Central memory CD4-positive, alpha-beta T cell (primary cell): ENCODE measurements at places on chromosomes 12 and 14.

DNA sequence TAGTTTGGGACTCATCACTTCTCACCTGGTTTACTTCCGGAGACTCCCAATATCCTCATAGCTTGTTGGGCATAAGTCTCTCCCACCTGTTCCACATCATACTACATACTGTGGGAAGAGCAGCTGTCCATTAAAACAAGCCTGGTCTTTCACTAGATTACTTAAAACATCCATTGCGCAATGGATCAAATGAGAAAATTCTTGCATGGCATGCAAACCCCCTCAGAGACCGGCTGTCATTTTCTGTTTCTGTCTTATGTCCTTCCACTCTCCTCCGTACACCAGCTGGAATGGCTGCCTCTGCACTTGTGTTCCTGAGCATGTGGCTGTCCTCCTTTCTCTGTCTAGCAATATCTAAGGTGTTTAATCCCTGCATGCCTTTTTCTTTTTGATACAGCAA, 265.6 kb downstream of the TMEM117 start:
- DNase-seq: no peak

GRCh38 chr12:7304456-7304855, 584 bp downstream of the ACSM4 start:
- no peak for DNase-seq

DNA sequence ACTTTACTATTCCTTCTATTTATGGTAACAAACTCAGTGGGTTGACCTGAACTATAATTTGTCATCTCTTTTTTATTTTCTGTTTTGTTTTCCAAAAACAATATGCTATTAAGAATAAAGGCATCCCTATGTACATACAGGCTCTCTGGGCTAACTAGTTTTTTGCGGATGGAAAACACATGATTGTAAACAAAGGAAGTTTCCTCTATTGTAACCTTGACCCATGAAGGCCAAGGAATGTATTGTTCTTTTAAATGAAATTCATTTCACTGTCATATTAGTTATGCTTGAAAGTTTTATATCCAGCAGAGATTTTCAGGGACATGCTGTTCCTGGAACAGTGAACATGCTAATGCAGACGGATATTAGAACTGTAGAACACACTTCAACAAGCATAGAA, 705.0 kb upstream of the SEL1L start:
- DNase-seq: no peak

DNA sequence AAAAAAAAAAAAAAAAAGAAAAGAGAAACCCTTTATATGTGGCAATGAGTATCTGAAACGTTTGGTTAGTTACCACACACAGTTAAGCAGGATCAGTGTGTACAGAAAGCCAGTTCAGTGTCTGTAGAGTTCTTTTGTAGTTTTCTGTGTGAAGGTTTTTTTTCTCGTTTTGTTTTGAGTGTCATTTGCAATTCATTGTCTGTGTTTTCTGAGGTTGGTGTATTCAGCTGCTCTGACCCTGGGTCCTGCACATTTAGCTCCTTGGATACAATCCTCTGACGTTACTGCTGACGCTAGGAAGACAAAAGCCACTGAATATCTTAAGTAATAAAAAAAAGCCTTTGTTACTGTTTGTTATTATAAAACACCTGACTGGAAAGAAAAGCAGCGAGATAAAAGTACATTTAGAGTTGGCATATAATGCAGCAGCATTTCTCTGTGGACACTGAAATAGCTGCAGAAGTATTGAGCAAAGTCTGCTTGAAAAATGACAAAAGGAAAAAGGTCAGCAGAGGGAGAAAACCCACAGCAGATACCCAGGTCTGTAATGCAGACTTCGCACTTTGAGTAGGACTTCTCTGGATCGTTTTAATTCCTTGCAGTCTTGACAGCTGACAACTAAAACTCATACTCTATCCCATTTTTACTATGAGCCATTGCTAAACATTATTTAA, 89.0 kb downstream of the POLR3B start:
- DNase-seq: no peak

DNA sequence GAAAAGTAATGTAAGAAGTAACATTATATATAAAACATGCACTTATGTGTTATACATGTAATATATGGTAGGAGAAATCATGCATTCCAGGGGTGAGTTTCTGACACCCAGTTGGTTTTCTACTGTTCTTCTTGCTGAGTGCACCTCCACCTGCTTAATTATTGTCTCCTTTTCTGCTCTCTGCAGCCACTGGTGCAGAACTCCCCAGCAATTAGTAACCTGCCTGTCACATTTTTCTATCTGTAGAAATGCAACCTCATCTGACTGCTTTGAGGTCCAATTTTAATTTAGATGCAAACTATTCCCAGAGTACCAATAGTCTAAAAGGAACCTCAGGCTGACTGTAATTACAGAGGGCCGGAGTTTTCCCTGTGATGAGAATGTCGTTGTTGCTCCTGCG, 842.1 kb downstream of the AACS start:
- DNase-seq: no peak

DNA sequence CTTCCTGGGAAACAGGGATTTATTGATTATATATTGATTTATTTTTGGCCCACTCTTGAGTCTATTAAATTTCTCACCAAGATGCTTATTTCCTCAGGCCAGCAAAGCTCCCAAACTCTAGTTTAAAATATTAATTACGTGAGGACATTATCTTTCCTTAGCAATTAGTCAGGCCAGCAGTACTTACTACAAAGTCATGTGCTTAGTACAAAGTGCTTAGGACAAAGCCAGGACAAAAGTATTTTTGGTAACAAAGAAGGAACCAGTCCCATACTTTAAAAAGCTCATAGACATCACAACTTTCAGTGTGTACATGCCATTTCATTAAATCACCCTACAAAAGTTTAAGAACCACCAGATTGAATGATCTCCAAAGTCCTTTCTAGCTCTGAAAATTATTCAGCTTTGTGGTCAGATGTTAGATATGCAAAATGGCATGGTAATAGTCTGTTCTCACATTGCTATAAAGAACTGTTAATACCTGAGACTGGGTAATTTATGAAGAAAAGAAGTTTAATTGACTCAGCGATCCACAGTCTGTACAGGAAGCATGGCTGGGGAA, 94.7 kb upstream of the PWP1 start:
- DNase-seq: no peak

- DNase-seq: no peak
These were observed 102.7 kb downstream of the DICER1 start for GRCh38 chr14:95054346-95055280.

DNA sequence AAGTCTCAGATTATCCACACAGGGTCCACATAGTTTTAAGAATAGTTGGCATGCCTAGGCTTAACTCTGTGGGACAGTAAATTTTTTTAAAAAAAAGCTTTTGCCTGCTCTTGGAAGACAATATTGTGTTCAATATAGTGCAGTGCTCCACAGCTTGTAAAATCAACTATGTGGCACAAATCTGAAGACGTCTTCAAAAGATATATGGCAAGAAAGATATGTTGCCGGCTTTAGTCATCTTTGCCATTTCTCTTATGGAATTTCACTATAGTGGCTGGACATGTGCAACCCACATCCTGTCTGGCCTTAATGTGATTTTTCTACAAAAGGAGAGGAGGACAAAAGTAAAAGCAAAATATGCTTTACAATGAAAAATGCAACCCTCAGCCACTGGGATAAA, 90.5 kb downstream of the MGST1 start:
- DNase-seq: no peak

DNA sequence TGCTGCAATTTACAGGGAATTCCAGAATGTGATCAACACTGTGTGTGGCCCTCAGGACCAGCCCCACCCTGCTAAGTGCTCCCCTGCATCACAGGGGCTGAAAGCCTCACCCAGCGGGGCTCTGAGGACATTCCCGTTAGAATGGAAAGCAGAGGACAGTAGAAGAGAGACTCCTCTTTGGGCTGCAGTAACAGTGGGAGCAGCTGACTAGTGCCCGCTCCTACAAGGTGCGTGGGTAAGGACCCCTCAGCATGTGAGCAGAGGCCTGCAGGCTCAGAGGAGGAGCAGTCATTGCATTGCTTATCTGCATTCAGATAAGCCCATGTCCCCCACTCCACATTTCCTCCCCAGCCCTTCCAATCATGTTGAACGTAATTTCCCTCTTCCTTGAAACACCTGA, 120.1 kb downstream of the ITPR2 start:
- no peak for DNase-seq

- DNase-seq: no peak
These were observed 41.8 kb upstream of the CRY1 start for GRCh38 chr12:107135177-107135576.

GRCh38 chr12:12156116-12156515, 85.4 kb downstream of the BCL2L14 start:
- DNase-seq: no peak

GRCh38 chr12:51401900-51402299, 10.7 kb upstream of the GALNT6 start:
- no peak for DNase-seq

GRCh38 chr12:39441963-39442830, 723 bp downstream of the KIF21A start:
- peak; percentile 28 for DNase-seq

DNA sequence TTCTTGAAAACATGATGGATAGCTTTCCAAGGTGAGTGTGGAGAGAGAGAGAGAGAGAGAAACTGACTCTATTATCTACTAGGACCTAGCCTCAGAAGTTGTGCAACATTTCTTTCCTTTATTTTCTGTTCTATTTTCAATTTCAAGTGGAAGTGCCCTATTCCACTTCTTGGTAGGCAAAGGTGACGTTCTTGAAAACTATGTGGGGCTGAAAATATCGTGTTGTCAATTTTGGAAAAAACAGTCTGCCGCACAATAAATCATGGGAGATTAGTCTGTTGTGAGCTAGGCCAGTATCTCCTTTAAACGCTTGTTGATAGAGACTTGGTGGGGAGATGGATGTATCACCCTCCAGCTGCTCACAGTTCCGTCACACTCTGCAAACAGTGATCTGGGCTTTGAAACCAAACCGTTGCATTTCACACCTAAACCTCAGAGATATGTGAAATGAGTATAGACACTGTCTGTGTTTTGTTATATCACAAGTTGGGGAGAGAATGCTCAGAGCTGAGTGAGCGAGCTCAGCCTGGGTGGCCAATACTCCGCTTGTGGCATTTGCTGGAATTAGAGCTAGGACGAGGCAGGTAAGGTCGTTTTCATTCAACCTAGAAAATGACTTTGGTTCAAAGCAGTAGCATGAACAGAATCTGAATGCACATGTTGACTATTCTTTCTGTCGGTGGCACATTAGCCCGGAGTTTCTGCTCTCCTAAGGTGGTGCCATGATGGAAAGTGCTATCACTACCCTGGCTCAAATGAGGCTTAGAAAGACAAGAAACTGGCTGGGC, 75.1 kb upstream of the ST8SIA1 start:
- DNase-seq: peak; percentile 69

DNA sequence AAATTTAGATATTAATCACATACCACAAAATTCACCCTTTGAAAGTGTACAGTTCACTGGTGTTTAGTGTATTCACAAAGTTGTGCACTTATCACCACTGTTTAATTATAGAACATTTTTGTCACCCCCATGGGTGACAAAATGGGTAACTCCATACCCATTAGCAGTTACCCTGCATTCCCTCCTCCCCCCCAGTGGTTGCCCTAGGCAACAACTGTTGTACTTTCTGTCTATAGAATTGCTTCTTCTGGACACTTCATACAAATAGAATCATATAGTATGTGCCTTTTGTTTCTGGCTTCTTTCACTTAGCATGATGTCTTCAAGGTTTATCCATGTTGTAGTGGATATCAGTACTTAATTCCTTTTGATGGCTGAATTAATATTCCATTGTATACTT, 52.7 kb downstream of the FBXO34 start:
- no peak for DNase-seq

- DNase-seq: no peak
These were observed 415.5 kb upstream of the SOX5 start for GRCh38 chr12:24364921-24365320.

DNA sequence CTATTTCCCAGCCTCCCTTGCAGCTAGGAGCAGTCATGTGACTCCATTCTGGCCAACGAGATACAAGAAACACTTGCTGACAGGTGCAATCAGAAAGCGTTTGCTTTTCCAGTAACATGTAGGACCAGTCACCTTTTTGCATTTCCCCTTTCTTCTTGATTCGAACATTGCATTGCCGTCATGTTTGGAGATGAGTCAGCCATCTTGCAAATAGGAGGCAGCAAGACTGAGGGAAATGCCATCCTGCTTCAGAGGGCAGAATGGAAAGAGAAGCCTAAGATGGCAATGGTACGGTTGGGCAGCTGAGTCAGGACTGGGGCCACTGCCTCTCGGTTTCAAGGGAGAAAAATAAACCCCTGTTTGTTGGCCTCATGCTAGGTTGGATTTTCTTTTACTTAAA, 34.5 kb upstream of the GPR132 start:
- DNase-seq: no peak

GRCh38 chr12:88063375-88063774, 34.2 kb upstream of the C12orf50 start:
- DNase-seq: no peak

GRCh38 chr14:63982629-63983028, 129.8 kb downstream of the SYNE2 start:
- no peak for DNase-seq

- no peak for DNase-seq
These were observed 12.0 kb upstream of the LGMN start for GRCh38 chr14:92760524-92760805.

GRCh38 chr12:42504049-42504448, 85.5 kb downstream of the PRICKLE1 start:
- no peak for DNase-seq

- no peak for DNase-seq
These were observed 1.7 kb downstream of the JDP2 start for GRCh38 chr14:75429562-75429961.

DNA sequence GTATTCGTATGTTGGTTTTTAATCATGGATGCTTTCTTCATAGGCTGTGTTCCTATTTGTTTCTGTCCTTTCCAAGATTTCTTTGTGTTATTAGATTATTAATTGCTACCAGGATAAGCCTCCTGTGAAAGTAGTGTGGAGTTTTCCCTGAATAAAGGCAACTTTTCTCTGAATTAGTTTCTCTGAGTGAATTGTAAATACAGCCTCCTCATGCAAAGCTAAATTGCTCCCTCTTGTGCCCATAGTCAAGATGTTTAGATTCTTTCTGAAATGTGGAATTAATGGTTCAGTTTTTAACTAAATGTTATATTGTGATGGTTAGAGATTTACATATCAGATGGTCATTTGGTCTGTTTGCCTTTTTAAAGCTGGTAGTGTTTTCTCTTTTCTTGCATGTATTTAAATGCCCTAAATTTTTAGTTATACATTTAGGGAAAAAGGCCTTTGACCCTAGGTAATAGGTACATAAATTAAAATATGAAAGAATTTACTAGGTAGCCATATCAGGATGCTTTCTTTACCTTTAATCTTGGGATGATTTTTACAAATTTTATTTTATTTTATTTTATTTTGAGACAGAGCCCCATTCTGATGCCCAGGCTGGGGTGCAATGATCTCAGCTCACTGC, 8.9 kb downstream of the APAF1 start:
- peak; percentile 49 for DNase-seq

- DNase-seq: no peak
These were observed 27.6 kb downstream of the TCTN1 start for GRCh38 chr12:110641521-110641920.

DNA sequence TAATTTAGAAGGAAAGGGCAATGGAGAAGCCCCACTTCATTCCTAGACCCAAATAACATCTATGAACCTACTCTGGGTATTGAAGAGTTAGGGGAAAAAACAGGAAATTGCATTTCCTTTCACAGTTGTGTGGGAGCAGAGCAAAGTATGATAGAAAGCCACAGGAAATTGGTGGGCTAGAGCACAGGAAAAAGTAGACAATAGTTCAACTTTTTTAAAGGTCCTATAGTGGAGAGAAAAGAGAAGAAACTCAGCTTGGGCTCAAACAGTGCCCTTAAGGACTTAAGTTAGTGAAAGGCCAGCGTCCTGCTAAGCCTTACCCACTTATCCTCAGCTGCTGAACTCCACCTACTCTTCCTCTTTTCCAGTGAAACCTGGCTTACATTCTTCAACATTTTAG, 258.1 kb downstream of the DPY19L2 start:
- no peak for DNase-seq

GRCh38 chr12:51683763-51684357, 92.8 kb downstream of the SCN8A start:
- DNase-seq: no peak
